ENCODE measurements at places on chromosomes 3 and 15.

DNA sequence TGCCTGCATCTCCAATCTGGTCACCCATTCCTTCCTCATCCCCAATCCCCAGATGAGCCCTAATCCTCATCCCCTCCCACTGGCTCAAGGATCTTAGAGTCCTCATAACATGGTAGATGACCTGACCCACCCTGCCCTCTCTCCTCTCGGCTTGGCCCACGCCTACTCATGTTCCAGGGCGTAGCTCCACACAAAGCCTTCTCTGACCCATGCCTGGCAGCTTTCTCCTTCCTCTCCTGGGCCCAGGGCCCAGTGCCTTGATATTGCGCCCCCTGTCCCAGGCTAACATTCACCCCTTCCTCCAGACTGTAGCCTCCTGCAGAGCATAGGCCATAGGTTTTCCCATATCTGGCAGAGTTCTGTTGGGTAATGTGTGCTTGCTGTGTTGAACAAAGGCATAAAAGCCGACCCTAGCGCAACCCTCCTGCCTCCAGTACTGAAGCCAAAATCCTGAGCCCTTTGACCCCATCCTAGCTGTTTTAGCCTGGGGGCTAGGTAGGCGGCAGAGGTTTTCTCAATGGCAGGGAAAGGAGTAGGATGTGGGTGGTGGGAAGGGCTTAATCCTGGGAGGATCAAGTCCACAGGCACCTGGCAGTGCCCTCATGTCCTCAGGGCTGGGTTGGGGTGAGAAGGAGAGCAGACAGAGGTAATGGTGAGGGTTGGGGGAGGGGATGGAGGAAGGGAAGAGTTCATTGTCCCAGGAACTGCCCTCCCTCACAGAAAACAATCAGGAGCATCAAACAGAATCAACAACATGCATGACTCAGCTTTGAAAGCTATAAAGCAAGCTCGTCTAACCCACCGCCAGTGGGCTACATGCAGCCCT, 35.5 kb downstream of the MESD start:
- no peak for DNase-seq

GRCh38 chr3:143771939-143772338, 76.3 kb downstream of the SLC9A9 start:
- DNase-seq = no peak

DNA sequence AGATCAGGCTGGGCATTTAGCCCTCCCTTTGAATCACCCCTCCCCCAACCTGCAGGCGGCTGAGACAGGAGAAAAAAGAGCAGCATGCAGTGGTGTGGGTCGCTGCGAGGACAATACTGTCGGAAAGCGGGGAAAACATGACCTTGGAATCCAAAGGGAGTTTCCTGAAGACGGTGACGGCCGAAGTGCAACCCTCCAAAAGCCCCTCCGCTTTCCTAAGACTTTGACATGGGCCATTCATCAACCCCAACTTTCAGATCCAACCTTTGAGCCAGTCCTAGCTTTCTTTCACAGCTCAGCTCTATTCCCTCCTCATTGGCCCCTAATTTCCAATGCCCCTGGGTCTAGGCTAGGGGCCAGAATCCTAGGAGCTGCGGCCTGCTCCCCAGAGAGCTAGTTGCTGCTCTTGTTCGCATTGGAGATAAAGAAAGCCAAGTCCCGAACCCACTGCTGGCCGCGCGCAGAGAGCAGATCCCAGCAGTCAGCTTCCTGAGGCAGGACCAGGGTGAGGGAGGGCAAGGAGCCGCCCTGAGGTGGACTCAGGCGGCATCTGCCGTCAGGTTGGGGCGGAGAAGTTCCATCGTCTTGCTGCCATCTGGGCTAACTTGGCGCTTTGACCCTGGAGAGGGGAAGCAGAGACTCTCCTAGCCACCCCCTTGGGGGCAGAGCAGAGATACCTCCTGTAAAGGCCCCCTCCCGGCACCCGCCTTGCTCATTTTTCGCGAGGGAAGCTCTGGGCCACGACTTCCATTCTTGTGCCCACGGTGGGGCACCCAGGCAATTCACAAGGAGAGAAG, 914 bp downstream of the ZIC4 start:
- DNase-seq = no peak

GRCh38 chr15:76913737-76914136, 8.6 kb upstream of the SCAPER start:
- DNase-seq = no peak

DNA sequence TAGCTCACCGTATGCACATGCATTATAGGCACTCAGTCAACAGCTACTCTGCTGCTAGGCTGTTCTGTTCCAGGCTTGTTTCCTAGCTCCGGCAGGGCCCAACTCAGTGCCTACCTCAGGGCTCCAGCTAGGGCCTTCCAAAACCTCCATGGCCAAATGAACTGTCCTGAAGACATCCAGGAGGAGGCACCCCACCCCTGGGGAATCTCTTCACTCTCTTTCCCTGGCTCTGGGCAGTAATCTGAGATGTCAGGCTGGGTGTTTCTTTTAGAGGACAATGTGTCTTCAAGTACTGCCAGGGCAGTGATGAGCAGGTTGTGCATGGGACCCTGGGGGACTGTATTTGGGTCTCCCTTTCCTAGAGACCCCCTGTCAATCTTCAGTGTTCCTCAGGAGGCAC, 38.3 kb upstream of the TPM1 start:
- no peak for DNase-seq

- no peak for DNase-seq
Measured at GRCh38 chr3:188165596-188165995, 11.6 kb downstream of the LPP start.

GRCh38 chr3:63193647-63194046, 84.5 kb upstream of the SYNPR start:
- no peak for DNase-seq

GRCh38 chr15:51325167-51325566, 13.2 kb downstream of the CYP19A1 start:
- DNase-seq = no peak

- DNase-seq = no peak
Measured at GRCh38 chr3:58424613-58425012, 9.0 kb downstream of the PDHB start.

- no peak for DNase-seq
Measured at GRCh38 chr15:95557226-95558046, 773.1 kb upstream of the NR2F2 start.

DNA sequence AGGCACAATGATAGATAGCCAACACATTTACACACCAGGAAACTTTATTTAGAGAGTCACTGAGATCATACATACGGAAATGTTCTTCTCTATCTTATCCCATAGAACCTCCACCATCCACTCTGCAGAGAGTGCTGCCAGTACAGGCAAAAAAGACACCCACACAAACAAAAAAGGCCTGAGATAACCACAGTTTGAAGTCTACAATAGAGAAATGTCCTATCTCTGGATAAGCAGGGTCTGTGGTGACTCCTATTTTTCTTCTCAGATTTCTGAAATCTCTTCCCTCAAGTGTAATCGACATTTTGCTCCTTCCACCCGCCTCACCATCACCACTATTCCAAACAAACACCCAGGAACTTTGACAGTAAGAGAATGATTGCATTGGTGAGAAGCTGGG, 413.9 kb upstream of the NR2F2 start:
- DNase-seq = no peak
